ENCODE measurements at places on chromosomes 16 and 17. TPM values are rescaled to one million over a fixed set of nuclear protein-coding genes. Genes with fewer than 3 reads are reported as not detected.

- DNase-seq, result no peak
Observed at GRCh38 chr16:22843856-22844255, 29.9 kb downstream of the HS3ST2 start.

Gene ABCA9
- not detected for total RNA-seq

DNA sequence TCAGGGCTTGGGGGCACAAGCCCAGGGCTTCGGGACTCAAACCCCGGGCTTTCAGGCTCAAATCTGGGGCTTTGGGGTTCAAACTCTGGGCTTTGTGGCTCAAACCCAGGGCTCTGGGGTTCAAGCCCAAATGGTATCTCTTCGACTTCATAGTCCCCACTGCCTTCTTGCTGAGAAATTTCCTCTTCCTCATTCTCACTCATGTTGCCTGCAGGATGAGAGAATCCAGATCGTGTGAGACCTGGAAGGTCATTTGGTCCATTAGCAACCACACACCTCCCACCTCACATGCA, 576 bp downstream of the ZNF768 start:
- DNase-seq, result no peak

Gene HBQ1
- total RNA-seq, result 1.6 TPM

Gene PPY
- not detected for total RNA-seq
